Naive B cell (primary cell): ENCODE measurements at places on chromosomes 4 and X. TPM values are rescaled to one million over a fixed set of nuclear protein-coding genes. Genes with fewer than 3 reads are reported as not detected.

- H3K27me3 ChIP-seq = no peaks in the 10 kb centered on the region
- no peaks in the 10 kb centered on the region for H3K36me3 ChIP-seq
- H3K4me1 ChIP-seq = no peaks in the 10 kb centered on the region
- no peak overlapping the region for H3K4me3 ChIP-seq
- H3K27ac ChIP-seq = no peak overlapping the region
Measured at GRCh38 chrX:94302446-94302845, 628.4 kb downstream of the FAM133A start.

GRCh38 chr4:81040012-81040659 is 9.6 kb downstream of the BMP3 start:
- H3K4me3 ChIP-seq = no peak overlapping the region
- H3K36me3 ChIP-seq = no peaks in the 10 kb centered on the region
- H3K27me3 ChIP-seq = no peaks in the 10 kb centered on the region

CXCL3 gene
- not detected for polyA plus RNA-seq

MAGEA8 gene
- polyA plus RNA-seq = not detected

DNA sequence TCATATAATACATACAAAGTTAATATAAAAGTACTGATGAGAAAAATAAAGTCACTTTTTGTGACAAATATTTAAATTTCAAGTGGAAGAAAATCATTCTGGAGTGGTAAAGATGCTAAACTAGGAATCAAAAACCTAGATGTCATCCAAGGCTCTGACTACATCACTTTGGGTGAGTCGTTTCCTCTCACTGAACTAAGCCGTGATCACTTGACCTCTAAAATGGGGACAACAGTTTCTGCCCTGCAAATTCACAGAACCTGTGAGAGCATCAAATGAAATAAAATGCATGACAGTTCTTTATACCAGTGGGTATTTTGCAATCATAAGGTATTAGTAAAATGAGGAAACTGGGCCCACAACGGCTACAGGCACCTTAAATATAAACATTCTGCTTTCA is 63.8 kb downstream of the PRDM5 start:
- no peaks in the 10 kb centered on the region for H3K27me3 ChIP-seq
- no peaks in the 10 kb centered on the region for H3K36me3 ChIP-seq
- no peak for DNase-seq
- no peak overlapping the region for H3K4me3 ChIP-seq

DNA sequence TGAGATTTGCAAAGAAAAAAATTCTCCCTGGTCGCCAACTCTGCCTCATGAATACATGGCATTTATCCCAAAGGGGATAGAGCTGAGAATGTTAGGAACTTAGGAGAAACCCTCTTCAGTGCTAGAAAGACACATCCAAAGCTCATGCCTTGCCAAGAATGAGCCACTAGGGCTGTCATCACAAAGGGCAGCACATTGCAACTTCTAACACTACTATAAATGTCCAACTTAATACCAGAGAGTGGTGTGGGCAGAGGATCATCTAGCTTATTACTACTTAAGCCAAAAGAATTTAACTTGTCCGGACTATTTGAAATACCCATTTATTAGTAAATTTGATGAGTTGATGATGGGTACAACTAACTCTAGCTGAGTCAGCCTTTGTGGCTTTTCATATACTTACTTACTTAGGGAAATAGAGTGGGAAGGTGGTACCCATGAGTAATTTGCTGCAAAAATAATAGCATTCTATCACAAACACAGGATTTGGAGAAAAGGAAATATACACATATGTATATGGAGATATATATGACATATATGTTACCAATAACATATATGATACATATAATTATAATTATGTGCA is 66.3 kb upstream of the GAB1 start:
- H3K4me3 ChIP-seq = no peak overlapping the region
- H3K4me1 ChIP-seq = no peaks in the 10 kb centered on the region
- H3K36me3 ChIP-seq = peaks cover 18% of the 10 kb centered on the region
